ENCODE measurements at places on chromosomes 3 and 15.

DNA sequence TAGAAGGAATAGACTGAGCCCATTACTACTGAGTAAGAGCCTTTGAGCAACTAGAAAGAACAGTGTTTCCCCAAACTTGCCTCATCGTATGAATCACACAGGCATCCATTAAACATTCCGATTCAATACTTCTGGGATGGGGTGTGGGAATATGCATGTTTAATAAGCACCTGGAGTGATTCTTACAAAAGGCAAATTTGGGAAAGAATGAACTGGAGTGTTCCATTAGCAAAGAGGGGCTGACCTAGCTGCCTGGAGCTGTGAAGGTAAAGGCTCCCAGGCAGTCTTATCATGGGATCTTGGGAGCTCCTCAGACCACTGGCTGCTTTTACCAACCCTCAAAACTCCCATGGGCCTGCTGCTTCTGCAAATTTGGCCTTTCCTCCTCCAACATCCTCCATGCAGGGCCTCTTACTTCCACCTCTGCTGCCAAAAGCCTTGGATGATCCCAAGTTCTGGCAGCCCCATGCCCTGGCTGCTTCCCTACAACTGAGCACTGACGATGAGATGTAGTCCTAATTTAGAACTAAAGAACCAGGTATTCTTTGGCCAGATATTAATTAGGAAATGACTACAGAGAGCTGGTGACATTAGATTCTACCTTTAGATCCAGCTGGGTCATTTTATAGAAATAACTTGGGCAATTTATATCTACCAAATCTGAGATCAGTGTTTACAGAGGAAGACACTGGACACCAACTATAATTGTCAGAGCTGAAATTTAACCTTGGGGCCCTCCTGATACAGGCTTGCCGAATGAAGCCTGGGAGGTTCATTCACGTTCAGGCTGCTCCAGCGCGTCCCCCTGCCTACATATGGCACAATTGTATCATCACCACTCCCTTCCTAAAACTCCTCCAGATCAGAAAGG lies 11.2 kb upstream of the HOMER2 start:
- DNase-seq = peak; percentile 77

- peak; percentile 68 for DNase-seq
Observed at GRCh38 chr15:77497110-77497737, 76.5 kb downstream of the HMG20A start.

GRCh38 chr15:36632226-36632625 lies 52.8 kb downstream of the CDIN1 start:
- DNase-seq = peak; percentile 60

DNA sequence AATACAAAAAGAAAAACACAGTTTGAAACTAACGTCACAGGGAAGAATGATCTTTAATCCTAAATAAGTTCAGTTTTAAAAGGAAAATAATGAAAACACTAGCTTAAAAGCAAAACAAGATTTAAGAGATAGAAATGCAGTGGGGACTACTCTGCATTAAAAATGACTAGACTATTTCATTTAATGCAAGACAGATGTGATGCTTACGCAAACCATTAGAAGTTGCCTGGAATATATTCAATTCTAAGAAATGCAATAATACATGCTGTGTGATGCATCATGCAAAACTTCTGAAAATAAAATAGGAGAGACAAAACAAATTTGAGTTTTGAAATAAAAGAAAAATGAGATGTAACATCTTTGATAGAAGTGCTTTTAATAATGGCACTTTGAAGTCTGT lies 97.6 kb upstream of the STRIT1 start:
- peak; percentile 91 for DNase-seq

- DNase-seq = peak; percentile 67
Observed at GRCh38 chr3:187551416-187551815, 118.8 kb downstream of the SST start.

DNA sequence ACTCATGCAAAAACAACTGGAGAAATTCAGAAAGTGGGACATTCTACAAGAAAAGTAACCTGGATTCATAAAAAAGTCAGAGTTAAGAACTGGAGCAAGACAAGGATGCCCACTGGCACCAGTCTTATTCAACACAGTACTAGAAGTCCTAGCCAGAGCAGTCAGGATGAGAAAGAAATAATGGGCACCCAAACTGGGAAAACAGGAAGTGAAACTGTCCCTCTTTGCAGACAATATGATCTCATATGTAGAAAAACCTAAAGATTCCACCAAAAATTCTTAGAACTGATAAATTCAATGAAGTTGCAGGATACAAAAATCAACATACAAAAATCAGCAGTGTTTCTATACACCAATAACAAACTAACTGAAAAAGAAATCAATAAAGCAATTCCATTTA lies 37.4 kb downstream of the TXNRD3 start:
- DNase-seq = no peak

DNA sequence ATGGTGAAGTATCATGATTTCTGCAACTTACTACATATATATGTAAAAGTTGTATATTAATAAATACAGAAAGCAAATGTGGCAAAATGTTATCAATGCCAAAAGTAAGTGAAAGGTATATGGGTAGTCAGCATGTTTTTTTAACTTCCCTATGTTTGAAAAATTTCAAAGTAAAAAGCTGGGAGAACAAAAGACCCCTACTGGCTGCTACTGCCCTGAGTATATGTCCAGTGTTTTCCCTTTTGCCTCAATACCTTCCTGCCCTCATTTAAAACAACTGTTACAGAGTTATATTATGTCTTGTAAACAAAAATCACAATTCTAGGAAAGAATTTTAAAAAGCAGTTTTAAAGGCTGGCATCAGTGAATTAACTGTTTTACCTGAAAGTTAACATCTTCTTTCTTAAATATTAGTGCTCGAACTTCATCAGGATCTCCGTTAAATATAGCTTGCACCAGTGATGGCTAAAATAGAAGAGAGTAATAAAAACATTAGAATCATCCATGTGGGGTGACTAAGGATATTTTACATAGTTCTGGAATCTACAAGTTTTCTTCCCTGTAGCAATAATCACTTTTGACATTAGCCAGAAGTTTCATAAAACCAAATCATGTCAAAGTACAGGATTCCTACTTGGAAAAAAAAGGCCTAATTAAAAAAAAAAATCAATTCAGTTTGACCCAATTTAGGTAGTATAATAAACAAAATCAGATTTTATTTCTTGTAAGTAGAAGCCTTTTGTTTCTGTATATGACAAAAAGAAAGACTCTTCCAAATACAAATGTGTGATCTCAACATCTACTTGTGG lies 2.7 kb downstream of the ANKRD28 start:
- no peak for DNase-seq

DNA sequence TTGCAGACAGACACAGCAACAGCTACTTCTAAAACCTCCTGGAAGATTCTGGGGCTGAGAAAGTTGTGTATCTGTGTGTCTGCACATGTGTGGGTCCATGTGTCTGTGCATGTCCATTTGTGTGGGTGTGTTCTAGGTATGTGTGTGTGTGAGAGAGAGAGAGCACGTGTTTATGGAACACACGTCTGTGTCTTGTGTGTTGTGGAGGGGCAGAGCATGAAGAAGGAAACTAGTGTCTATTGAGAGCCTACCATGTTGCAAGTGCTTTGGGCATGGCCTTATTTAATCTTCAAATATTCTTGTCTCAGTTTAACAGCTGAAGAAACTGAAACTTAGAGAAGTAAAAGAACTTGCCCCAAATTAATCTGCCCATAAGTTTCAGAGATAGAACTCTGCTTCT lies 327.5 kb downstream of the UACA start:
- no peak for DNase-seq

DNA sequence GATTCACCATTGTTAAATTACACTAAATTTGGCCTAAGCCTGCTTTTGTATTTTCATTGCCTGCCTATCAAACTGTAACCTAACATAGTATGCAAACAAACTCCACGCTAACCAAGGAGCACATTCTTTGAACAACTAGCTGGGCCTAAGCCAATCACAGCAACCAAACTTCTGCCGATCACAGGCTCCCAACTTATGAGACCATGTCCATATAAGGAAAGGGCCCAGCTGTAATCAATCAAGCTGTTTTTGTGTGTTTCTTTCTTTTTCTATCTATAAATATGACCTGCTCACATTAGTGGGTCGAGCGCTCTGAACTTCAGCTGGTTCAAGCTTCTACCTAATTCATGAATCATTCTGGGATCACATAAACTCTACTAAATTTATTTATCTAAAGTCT lies 473.6 kb downstream of the SI start:
- DNase-seq = no peak

DNA sequence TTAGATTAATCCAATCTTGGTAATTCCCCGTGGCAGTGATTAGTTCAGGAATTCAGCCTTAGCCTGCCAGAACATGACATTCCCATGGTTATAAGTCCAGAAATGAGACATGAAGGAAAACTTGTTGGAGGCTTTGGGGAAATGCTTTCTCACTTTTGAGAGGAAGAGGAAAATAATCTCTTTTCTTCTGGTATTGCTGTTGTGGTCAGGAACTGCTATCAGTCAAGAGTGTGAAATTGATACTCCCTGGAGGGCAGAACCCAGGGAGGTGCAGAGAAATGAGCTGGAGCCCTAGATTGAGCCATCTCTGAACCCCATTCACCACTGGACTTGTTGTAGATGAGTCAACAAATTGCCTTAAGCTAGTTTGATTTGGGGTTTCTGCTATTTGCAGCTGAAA lies 38.6 kb upstream of the APH1B start:
- DNase-seq = peak; percentile 93

- peak; percentile 49 for DNase-seq
Observed at GRCh38 chr3:12224181-12225147, 64.4 kb upstream of the PPARG start.

- DNase-seq = peak; percentile 31
Observed at GRCh38 chr15:77019521-77020331, 24.8 kb downstream of the PSTPIP1 start.

GRCh38 chr3:115341208-115341607 lies 194.1 kb upstream of the ZBTB20 start:
- DNase-seq = peak; percentile 80

GRCh38 chr3:8632402-8633237 lies 12.0 kb downstream of the SSUH2 start:
- DNase-seq = no peak

DNA sequence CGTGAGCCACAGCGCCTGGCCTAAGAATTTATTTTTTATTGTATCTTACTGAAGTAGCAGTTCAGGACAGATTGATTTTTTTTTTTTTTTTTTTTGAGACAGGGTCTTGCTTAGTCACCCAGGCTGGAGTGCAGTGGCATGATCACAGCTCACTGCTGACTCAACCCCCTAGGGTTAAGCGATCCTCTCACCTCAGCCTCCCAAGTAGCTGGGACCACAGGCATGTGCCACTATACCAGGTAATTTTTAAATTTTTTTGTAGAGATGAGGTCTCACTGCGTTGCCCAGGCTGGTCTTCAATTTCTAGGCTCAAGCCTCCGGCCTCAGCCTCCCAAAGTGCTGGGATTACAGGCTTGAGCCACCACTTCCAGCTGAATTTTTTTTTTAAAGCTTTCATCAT lies 99.8 kb upstream of the HERC1 start:
- DNase-seq = peak; percentile 58

- no peak for DNase-seq
Observed at GRCh38 chr15:60779718-60780503, 301.0 kb upstream of the ICE2 start.

GRCh38 chr3:171880101-171880870 lies 37.1 kb downstream of the TMEM212 start:
- DNase-seq = no peak

- DNase-seq = peak; percentile 50
Observed at GRCh38 chr15:48636511-48636910, 9.0 kb downstream of the FBN1 start.

DNA sequence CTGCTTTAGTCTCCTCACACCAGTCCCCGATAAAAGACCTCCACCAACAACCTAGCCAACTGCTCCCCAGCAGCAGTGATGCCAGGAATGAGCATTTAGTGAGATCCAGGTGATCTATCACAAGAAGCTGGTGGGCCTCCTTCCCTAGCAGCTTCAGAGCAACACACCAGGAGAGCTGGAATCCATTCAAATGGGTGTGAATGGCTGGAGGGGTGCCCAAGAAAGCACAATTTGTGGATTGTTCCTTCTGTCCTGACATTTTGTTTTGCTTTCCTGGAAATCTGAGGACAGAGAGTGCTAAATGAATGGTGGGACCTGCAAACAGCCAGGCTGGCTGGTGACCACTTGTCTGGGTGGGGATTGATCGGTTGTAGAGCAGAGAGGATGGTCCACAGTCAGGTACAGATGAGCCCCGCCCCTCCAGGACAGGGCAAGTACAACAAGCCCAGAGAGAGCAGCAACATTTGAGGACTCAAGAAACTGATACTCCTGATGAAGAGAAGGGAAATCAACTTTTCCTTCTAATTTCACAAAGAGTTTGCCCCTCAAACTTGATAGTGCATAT lies 316.8 kb downstream of the VPS13C start:
- no peak for DNase-seq

- no peak for DNase-seq
Observed at GRCh38 chr3:71528816-71529215, 54.7 kb downstream of the FOXP1 start.

DNA sequence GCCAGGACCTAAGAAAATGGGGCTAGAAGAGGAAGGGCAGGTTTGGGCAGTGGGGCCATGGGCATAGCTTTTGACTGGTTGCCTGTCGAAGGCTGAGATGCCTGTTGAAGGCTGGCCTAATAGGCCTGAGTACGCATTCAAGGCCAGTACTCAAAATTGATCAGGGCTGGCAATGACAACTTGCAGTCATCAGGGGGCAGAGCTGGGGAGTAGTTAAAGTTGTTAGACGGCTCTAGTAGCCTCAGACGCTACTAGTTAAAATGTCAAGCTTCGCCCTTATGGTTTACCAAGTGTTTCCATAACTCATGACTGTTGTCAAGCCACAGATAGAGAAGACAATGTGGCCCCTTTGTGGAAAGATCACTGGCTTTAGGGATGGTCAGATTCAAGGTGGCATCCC lies 28.7 kb downstream of the SPG21 start:
- DNase-seq = no peak

DNA sequence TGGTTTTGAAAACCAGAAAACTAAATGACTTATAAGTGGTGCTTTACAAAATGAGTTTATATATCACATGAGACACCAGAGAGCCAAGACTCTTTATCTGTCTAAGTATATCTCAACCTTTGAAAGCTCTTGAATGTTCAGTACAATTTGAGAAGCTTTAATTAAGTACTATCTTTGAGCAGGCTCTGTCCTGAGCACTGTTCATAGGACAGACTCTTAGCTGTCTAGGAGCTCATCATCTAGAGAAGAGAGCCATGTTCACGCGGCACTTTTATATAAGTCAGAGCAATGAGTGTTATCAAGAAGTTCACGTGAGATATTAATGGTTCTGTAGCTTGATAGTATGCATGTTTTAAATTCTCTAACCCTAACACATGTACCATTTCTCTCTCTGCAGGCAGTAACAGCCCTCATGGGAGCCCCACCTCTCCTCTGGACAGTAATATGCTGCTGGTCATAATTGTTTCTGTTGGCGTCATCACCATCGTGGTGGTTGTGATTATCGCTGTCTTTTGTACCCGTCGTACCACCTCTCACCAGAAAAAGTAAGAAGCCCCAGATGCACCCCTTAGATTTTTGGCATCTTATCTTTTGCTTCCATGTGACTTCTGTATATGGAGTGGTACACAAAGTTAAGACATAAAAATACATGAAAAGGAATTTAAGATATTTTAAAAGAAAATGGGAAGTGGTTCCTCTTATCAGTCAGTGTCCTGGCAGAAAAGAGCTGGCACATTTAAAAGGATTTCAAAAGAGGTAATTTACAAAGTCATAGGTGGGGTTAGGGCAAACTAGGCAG lies 86.0 kb downstream of the HCN4 start:
- no peak for DNase-seq

GRCh38 chr3:78580681-78581080 lies 1187.1 kb downstream of the ROBO1 start:
- peak; percentile 25 for DNase-seq

- no peak for DNase-seq
Observed at GRCh38 chr3:159418571-159419526, 569.8 kb upstream of the IL12A start.

- DNase-seq = peak; percentile 35
Observed at GRCh38 chr3:174202561-174202960, 656.6 kb upstream of the NAALADL2 start.

Data from fibroblast of upper back skin (primary cell).